SK-N-MC (cell line): ENCODE measurements at places on chromosomes 1 and 21.

- no peak for DNase-seq
Observed at GRCh38 chr1:106526650-106527049, 529.8 kb upstream of the PRMT6 start.

DNA sequence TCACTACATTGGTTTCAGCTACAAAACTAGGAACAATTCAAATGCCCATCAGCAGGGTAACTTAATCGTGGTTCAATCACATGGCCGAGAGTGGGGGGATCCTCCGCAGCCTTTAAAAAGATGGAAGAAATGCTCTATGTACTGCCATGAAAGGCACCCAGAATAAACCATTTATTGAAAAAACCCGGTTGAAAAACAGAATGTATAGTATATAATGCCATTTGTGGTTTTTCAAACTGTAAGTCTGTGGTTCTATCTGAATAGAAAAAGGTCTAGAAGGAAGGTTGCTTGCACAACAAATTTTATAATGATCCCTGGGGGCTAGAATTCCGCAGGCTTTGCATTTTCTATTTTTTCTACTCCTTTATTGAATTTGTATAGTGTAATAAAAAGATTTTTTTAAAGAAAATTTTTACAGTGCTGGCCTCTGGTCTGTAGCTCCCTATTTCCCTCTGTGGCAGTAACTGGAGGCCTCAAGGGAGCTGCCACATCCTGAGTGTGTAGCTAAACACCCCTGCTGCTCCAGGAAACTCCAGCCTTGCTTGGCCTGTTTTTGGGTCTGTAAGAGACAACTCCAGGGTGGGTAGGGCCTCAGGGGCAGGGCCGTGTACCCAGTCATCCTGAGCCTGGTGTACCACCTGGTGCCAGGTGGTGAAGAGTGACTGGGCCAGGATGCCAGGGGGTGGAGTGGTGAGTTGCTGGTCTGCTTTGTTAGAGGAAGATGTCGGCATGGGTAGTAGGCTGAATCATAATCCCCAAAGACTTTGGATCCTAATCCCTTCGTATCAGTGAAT lies 51.5 kb upstream of the EPS8L3 start:
- peak; percentile 99 for DNase-seq

- DNase-seq, result no peak
Observed at GRCh38 chr1:94280541-94280940, 43.2 kb upstream of the ARHGAP29 start.

DNA sequence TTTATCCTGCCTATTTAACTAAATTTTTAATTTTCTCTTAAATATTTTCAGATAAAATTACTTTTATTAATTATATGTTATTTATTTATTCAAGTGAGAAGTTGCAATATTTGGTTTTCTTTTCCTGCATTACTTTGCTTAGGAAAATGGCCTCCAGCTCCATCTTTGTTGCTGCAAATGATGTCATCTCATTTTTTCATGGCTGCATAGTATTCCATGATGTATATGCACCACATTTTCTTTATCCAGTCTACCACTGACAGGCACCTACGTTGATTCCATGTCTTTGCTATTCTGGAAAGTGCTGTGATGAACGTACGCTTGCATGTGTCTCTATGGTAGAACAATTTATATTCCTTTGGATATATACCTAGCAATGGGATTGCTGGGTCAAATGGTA lies 186.9 kb upstream of the LYPLAL1 start:
- no peak for DNase-seq

- no peak for DNase-seq
Observed at GRCh38 chr1:226378071-226378470, 29.8 kb downstream of the PARP1 start.
